ENCODE measurements at places on chromosomes 4 and X. TPM values are rescaled to one million over a fixed set of nuclear protein-coding genes. Genes with fewer than 3 reads are reported as not detected.
A peak's percentile ranks its signal among the peaks of the same experiment; 100 is the strongest.

- H3K4me1 ChIP-seq: no peaks in the 10 kb centered on the region
- H3K27me3 ChIP-seq: no peaks in the 10 kb centered on the region
- no peak overlapping the region for H3K4me3 ChIP-seq
- H3K36me3 ChIP-seq: no peaks in the 10 kb centered on the region
- H3K27ac ChIP-seq: no peak overlapping the region
- no peak for DNase-seq
Measured at GRCh38 chr4:127558489-127559407, 74.0 kb upstream of the INTU start.

DNA sequence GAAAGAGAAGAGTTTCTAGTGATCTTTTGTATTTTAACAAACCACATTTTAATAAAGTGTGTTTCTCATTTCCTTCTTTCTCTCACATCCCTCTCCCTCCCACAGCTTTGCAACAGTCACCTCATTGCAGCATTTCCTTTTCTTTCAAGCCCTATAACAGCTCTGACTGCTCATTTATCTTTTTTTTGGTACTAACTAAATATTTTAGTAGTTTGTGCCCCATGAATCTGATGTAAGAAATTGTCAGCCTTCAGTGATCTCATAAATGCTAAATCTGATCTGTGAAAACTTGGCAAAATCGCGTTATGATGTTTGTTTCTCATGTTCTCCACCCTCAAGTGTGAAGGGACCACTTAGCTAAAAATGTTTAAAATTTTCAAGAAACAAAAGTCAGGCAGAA, 258.5 kb upstream of the SLIT2 start:
- no peaks in the 10 kb centered on the region for H3K4me1 ChIP-seq
- H3K4me3 ChIP-seq: no peak overlapping the region
- H3K27me3 ChIP-seq: no peaks in the 10 kb centered on the region
- no peaks in the 10 kb centered on the region for H3K36me3 ChIP-seq
- H3K27ac ChIP-seq: no peak overlapping the region

The CYLC1 gene
- not detected for total RNA-seq

- no peaks in the 10 kb centered on the region for H3K36me3 ChIP-seq
- H3K4me1 ChIP-seq: no peaks in the 10 kb centered on the region
- H3K4me3 ChIP-seq: no peak overlapping the region
- H3K27me3 ChIP-seq: peaks cover 5% of the 10 kb centered on the region
Measured at GRCh38 chr4:138802499-138802898, 213.1 kb upstream of the NOCT start.

The GPRASP3 gene
- 2.4 TPM for total RNA-seq

- H3K27ac ChIP-seq: no peak overlapping the region
- no peaks in the 10 kb centered on the region for H3K27me3 ChIP-seq
- H3K4me3 ChIP-seq: no peak overlapping the region
- H3K36me3 ChIP-seq: no peaks in the 10 kb centered on the region
Measured at GRCh38 chrX:54747733-54748393, 50.2 kb downstream of the ITIH6 start.

DNA sequence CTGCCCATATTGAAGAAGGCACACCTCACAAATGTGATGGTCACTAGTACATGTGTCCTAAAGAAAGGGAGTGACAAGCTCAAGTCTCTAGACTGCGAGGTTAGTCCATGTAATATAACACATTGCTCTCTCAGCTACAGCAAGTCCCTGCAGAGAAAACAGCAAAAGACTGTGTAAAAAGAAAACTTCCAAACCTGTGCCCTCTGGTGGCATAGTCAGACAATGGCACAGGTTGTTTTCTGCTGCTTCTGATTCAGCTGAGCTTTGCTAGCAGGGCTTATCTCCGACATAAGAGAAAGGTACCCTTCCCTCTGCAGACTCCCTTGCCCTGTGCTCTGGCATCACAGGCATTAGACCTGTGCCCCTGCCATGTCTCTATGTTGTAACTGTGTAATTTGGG, 1.4 kb upstream of the SERPINA7 start:
- no peak overlapping the region for H3K4me3 ChIP-seq
- no peaks in the 10 kb centered on the region for H3K36me3 ChIP-seq
- DNase-seq: no peak
- no peak overlapping the region for H3K27ac ChIP-seq
- no peaks in the 10 kb centered on the region for H3K27me3 ChIP-seq
- H3K4me1 ChIP-seq: no peaks in the 10 kb centered on the region

The CXCL3 gene
- total RNA-seq: not detected

DNA sequence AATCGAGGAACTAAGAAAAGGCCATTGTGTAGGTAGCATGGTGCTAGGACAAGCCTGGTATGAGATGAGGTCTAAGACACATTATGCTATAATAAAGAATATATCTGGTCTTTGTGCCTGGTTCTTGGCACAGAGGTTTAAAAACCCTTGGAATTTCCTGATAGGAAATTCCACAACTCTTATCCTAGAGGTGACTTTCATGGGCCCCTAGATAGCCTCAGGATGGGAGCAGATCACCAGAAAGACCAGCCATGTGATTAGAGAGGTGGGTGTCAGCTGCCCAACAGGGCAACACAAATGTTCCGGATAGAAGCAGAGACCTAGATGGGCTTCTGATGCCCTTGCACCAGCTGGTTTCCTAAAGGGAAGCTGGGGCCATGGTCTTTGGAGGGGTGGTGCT, 107.2 kb downstream of the SCD5 start:
- DNase-seq: no peak
- H3K36me3 ChIP-seq: no peaks in the 10 kb centered on the region
- H3K27me3 ChIP-seq: no peaks in the 10 kb centered on the region
- no peak overlapping the region for H3K4me3 ChIP-seq
- no peak overlapping the region for H3K27ac ChIP-seq

GRCh38 chr4:8647626-8648025, 55.1 kb downstream of the CPZ start:
- no peak for DNase-seq
- H3K4me1 ChIP-seq: no peaks in the 10 kb centered on the region

DNA sequence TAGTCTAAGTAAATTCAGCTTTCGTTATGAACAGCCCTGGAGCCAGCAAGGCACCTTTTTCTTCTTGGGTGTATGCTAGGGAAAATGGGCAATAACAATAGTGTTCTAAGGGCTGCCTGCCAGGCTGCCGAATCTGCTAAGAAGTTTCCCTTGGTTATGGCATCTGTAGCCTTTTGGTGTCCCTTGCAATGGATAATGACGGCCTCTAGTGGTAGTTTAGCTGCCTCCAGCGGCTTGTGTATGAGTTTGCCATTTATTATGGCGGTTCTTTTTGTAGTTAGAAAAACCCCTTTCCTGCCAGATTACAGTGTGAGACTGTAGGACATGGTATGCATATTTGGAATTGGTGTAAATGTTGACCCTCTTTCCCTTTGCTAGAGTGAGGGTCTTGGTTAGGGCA, 78.9 kb upstream of the SPIN4 start:
- no peaks in the 10 kb centered on the region for H3K4me1 ChIP-seq
- no peak for DNase-seq
- H3K27me3 ChIP-seq: no peaks in the 10 kb centered on the region
- H3K4me3 ChIP-seq: no peak overlapping the region

The ZCCHC12 gene
- not detected for total RNA-seq

The CXorf51A gene
- total RNA-seq: not detected

DNA sequence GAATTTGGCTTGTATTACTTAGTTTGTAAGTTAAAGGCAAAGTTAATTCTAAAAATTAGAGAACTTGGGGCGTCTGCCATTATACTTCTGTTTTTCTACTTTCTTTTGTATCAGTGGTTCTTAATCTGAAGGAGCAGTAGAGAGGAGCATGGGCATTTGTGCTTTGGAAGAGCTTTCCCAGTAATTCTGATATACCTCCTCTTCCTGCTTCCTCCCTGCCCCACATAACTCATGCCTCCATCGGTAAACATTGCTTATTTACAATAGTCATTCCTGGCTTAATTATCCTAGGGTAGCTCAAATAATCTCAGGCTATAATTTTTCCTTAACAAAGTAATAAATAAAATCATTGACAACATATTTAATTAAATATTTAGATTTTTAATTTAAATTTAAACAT, 37.1 kb upstream of the SPARCL1 start:
- H3K4me3 ChIP-seq: no peak overlapping the region
- H3K27me3 ChIP-seq: peaks cover 3% of the 10 kb centered on the region
- H3K4me1 ChIP-seq: no peaks in the 10 kb centered on the region
- no peak overlapping the region for H3K27ac ChIP-seq
- H3K36me3 ChIP-seq: no peaks in the 10 kb centered on the region

DNA sequence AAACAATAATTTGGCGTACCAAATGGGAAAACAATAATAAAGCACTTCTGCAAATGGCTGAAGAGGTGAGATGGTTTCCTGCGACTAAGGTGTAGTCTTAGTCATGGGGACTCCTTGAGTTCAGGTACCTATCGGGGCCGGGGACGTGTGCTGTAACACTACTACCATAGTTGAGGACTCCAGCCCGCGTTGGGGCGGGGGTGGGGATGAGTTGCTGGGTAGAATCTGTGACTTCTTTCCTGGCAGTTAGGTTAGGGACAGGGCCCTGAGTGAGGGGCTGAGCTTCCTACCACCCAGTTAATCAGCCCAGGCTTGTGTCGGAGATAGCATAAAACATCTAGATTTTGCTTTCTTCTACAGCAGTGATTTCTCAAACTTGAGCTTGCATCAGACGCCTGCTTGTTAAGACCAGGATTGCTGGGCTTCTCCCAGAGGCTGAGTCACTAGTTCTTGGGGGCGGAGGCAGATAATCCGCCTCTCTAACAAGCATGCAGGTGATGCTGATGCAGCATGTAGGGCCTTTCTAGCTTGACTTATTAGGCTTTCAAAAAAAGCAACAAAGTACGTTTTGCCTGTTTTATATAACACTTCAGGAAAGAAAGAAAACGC, 30.2 kb downstream of the RBBP7 start:
- H3K4me3 ChIP-seq: no peak overlapping the region
- H3K27me3 ChIP-seq: no peaks in the 10 kb centered on the region
- H3K27ac ChIP-seq: no peak overlapping the region
- peaks cover 10% of the 10 kb centered on the region for H3K36me3 ChIP-seq
- no peak for DNase-seq
- no peaks in the 10 kb centered on the region for H3K4me1 ChIP-seq

- no peaks in the 10 kb centered on the region for H3K4me1 ChIP-seq
- no peaks in the 10 kb centered on the region for H3K27me3 ChIP-seq
- no peak for DNase-seq
- H3K27ac ChIP-seq: no peak overlapping the region
- no peaks in the 10 kb centered on the region for H3K36me3 ChIP-seq
Measured at GRCh38 chr4:149247164-149247563, 568.5 kb downstream of the IQCM start.

- H3K36me3 ChIP-seq: peaks cover 26% of the 10 kb centered on the region
- H3K4me1 ChIP-seq: peaks cover 58% of the 10 kb centered on the region
- H3K27me3 ChIP-seq: no peaks in the 10 kb centered on the region
- no peak for DNase-seq
- H3K27ac ChIP-seq: peak overlapping the region; percentile 92
- H3K4me3 ChIP-seq: peak overlapping the region; percentile 69
Measured at GRCh38 chrX:154370300-154371016, 4.0 kb downstream of the FLNA start.

DNA sequence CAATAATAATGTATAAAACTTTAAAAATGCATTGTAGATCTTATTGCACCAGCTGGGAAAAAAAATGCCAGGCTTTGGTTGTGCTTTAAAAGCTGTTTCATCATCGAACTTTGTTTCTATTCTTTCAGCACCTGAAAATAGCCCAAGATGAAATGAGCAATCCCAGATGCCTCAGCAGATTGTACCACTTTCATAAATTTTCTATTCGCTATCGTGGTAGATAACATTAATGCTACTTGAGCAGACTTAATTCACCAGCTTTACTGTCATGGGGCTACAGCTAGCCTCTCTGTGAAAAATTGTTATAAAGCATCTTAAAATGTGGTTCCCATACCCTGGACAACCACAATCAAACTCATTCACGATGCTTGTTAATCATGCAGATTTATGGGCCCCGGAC, 599.6 kb upstream of the HS3ST1 start:
- no peaks in the 10 kb centered on the region for H3K36me3 ChIP-seq
- H3K4me3 ChIP-seq: no peak overlapping the region
- H3K27ac ChIP-seq: no peak overlapping the region
- no peaks in the 10 kb centered on the region for H3K4me1 ChIP-seq

- DNase-seq: no peak
- no peaks in the 10 kb centered on the region for H3K27me3 ChIP-seq
- H3K4me3 ChIP-seq: no peak overlapping the region
- no peak overlapping the region for H3K27ac ChIP-seq
Measured at GRCh38 chr4:90528551-90528950, 401.4 kb downstream of the CCSER1 start.

GRCh38 chrX:150833454-150834056, 64.9 kb downstream of the CD99L2 start:
- H3K4me3 ChIP-seq: no peak overlapping the region
- H3K36me3 ChIP-seq: no peaks in the 10 kb centered on the region
- no peaks in the 10 kb centered on the region for H3K4me1 ChIP-seq
- DNase-seq: no peak
- H3K27me3 ChIP-seq: no peaks in the 10 kb centered on the region
- H3K27ac ChIP-seq: no peak overlapping the region

- no peak for DNase-seq
- H3K27ac ChIP-seq: no peak overlapping the region
- H3K4me3 ChIP-seq: no peak overlapping the region
Measured at GRCh38 chr4:121898150-121898549, 27.9 kb upstream of the BBS7 start.

The HDX gene
- total RNA-seq: 0.29 TPM

GRCh38 chr4:134533068-134533467, 331.5 kb upstream of the PABPC4L start:
- no peaks in the 10 kb centered on the region for H3K36me3 ChIP-seq
- no peak overlapping the region for H3K4me3 ChIP-seq
- H3K27me3 ChIP-seq: no peaks in the 10 kb centered on the region
- no peak overlapping the region for H3K27ac ChIP-seq

The IL3RA gene
- not detected for total RNA-seq

DNA sequence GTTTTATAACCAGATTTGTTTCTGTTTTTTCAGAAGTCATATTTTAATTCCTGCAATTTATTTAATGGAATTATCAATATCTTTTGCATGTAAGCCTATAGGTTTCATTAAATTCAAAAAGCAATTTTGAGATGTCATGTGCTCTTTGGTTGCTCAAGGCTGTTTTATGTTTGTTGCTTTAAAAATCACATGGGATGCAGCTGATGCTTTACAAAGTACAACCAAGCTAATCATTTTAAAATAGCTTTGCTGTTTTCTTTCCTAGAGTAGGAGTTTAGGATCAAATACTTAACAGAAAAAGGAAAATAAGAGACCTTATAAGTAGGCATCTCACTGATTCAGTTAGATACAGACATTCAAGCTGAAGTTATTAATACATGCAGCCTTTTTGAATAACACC, 11.3 kb downstream of the CPEB2 start:
- no peak overlapping the region for H3K27ac ChIP-seq
- DNase-seq: no peak
- H3K4me1 ChIP-seq: peaks cover 18% of the 10 kb centered on the region
- no peaks in the 10 kb centered on the region for H3K27me3 ChIP-seq

All from CD4-positive, alpha-beta memory T cell (primary cell).